ENCODE measurements at places on chromosomes 5 and 9.

DNA sequence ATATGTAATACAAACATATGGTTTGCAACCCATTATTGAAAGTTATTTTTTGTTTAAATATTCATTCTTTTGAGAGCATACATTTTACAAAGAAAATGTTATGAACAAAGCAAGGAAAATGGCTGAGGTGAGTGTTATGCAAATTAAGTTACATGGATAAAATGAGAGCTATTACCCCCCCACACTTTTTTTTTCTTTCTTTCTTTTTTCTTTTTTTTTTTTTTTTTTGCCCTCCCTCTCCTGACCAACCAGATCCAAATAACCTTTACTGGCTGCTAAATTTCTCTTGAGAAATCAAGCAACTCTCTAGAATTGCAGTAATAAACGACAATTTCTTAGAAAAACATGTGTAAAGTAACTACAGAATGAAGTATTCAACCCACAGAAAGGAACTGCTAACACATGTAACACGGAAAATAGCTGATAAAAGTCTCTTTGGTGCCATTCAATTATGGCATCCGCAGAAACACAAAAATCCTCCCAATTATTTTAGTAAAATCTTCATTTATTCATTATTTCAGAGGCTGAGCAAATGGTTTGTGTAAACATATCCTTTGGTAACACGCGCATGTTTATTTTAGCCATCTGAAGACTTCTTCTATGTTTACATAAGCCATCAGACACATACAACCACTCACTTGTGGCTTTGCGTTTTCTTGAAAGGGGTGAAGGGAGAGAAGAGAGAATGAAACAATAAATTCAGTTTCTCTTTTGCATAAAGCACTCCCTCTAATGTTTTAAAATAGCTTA is 216.1 kb downstream of the NFIB start:
- no peak for DNase-seq

- no peak for DNase-seq
Measured at GRCh38 chr5:43358301-43358700, 45.1 kb upstream of the HMGCS1 start.

DNA sequence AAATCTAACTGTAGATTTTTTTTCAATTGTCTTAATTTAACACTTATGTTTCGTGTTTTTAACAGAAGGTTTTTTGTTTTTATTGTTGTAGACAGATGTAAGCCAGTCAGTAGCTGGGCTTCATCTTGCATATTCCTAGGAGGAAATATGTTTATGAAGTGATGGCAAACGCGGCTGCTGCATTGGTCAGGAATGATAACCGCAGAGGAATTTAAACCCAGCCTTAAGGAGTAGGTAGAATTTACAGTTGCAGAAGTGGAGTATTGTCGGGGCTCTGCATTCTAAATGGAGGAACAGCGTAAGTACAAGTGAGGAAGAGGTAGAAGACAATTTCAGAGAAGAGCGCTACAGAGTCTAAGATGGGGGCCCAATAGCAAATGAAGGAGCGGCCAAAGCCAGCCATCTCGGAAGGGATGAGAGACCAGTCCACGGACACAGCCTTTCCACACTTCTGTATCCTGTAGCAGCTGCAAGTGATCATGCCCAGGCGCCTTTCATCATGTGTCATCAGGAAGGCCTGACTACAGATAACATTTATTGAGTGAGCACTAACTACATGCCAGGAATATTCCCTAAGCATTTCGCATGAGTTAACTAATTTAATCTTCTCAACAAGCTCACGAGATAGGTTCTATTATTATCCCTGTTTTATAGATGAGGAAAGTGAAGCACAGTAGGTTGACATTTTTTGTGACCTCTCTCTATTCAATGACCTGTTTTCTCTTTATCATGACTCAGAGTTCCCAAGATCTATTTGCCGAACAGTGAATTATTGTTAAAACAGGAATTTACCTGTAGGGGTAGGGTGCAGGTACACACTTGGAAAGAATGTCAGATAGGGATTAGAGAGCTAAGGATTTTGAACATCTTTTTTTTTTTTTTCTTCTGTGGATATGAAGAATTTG is 38.1 kb downstream of the CMYA5 start:
- no peak for DNase-seq

DNA sequence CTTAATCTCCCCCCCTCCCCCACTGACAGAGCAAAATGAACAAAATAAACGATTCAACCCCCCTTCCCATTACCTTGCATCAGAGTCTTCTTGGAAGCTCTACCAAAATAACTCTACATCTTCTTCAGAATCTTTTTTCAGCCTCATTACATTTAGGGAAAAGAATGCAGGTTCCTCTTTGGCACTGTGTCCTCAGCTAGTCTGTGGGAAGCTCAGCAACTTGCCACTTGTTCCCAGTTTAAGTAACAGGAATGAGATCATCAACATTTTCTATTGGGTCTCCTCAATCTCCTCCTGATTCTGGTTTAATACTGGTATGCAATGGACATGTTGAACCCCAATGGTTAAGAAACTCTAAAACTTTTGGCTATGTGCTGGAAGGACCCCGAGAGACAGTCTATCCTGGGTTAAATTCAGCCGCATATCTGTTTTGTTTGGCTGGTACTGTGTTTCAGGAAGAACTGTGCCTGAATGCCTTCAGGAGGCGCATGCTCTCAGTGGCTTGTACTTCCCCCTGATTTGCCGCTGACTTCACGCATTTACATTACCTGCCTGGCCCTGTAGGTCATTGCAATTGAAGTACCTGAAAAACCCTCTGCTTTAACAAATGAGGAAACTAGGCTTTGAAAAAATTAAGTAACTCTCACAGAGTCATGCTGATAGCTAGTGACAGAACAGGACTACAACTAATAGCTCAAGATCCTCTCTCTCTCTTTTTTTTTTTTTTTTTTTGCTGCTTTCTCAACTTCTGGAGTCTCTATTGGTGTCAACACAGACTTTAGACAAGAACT is 78.1 kb upstream of the HMHB1 start:
- no peak for DNase-seq

DNA sequence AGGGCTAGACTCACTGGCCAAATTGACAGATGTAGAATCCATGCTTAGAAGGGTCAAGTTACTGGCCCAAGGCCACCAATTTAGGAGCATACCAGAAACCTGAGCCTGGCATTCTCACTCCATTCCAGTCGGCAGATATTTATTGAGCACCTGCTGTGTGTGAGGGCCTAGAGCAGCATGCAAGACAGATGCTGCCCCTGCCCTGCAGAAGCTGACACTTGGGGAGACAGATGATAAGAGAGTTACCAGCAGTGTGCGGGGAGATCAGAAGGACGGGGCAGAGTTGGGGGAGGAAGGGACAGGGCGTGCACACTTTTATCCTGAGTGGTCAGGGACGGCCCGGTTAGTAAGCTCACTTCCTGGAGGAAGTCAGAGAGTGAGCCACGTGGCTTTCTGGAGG is 111.5 kb upstream of the RAPGEF1 start:
- DNase-seq, result no peak

- no peak for DNase-seq
Measured at GRCh38 chr9:99748676-99749075, 73.0 kb upstream of the NR4A3 start.
